ENCODE measurements at places on chromosomes 11 and 22.
A peak's percentile ranks its signal among the peaks of the same experiment; 100 is the strongest.

GRCh38 chr11:32436751-32437494, 1.6 kb upstream of the WT1 start:
- no peak for DNase-seq

GRCh38 chr11:121214861-121215260, 77.7 kb upstream of the SC5D start:
- DNase-seq, result no peak

DNA sequence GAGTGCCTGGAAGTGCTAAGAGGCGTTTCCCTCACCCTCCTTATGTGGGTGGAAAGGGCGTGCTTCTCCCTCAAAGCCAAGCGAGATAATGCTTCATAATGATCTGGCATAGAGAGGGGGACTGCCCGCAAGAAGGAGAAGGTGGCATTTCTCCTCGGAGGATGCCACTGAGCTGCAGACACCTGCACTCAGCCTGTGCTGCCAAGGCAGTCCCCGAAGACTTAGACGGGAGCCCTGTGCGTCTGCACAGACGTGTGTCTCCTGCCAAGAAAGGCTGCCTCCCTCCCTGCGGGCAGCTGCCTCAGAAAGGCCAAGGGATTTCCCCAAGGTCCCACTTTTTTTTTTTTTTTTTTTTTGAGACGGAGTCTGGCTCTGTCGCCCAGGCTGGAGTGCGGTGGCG, 48.1 kb upstream of the SPATA19 start:
- no peak for DNase-seq

- no peak for DNase-seq
Observed at GRCh38 chr11:115845872-115846271, 341.7 kb upstream of the CADM1 start.

DNA sequence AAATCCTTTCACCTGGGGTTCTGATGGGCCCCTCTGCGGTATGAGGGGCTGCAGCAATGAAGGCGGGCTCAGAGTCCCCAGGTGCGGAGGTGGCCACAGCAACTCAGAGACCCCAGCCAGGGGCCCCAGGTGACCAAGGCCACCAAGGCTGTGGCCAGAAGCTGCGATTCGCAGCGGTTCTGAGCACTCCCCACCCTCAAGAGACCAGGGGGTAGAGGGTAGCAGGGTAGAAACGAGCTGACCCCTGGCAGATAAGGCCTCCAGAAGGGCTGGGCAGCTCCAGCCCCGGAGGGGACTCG, 948 bp downstream of the TNKS1BP1 start:
- DNase-seq, result no peak

GRCh38 chr22:42229455-42230149, 40.9 kb downstream of the TCF20 start:
- no peak for DNase-seq

- no peak for DNase-seq
Observed at GRCh38 chr11:35549787-35550186, 24.4 kb upstream of the PAMR1 start.

- no peak for DNase-seq
Observed at GRCh38 chr11:88194990-88195389, 19.7 kb upstream of the RAB38 start.

GRCh38 chr11:76185931-76186401, 20.3 kb downstream of the WNT11 start:
- DNase-seq, result no peak

DNA sequence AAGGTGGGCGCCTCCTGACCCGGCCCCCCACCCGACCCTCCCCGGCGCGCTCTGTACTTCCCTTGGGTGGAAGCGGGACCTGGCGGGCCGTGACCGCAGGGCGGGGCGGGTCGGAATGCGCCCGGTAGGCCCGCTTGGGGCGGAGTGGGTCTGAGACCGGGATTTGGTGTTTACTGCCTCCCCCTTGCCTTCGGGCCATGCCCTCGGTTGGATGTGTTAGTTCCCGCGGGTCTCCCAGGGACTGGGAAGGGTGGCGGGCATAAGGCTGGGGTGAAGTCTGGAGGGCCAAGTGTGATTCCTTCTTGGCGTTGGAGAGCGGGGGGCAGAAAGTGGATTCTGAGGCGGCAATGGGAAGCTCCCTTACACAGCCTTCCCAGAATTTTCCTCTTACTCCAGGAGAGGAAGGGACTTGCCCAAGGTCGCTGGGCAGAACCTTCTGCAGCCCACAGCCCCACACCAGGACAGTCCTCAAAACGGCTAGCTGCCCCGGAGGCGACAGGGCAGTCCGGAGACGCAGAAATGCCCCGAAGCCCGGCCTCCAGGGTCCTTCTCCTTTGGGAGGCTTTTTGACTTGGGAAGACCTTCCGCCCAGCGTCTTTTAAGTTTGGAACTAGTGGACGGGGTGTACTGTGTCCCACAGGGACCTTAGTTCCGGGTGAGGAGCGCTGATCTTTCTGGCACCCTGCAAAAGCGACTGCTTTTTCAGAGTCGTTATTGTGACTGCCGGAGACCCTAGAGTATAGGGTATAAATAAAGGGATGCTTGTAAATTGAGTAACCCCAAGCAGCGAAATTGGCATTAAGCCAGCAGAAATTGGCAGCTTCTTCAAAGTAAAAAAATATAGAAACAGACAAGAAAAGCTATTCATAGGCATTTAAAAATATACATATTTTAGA, 647 bp downstream of the SWAP70 start:
- peak; percentile 21 for DNase-seq

DNA sequence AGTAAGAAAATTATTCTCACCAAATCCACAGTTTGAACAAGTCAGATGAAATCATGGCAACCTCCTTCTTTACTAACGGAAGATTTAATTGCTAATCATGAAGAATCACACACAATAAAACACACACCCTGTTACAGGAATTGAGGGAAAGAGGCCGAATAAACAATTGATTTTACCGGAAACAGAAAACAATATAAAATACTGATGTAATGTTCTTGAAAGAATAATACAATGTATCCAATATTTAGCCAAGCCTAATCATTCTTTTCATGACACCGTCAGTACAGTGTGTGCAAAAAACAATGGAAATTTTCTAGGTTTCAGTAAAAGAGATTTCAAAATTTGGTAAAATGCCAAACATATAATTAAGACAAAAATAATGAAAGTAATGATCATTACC, 23.4 kb downstream of the ASRGL1 start:
- no peak for DNase-seq

- peak; percentile 87 for DNase-seq
Observed at GRCh38 chr11:134275534-134276395, at the start of gene GLB1L3. TSS of gene GLB1L3 (plus strand) at chr11:134276379. CDS start at chr11:134276741, 362 bp downstream.

GRCh38 chr11:106939157-106939556, 79.1 kb downstream of the GUCY1A2 start:
- peak; percentile 36 for DNase-seq

- no peak for DNase-seq
Observed at GRCh38 chr11:104343578-104343977, 179.6 kb upstream of the PDGFD start.

GRCh38 chr11:76885390-76886097, 24.8 kb downstream of the ACER3 start:
- no peak for DNase-seq

- DNase-seq, result peak; percentile 10
Observed at GRCh38 chr22:22463855-22464540, 44.5 kb downstream of the ZNF280B start.

- no peak for DNase-seq
Observed at GRCh38 chr11:47593934-47594855, at the start of gene C1QTNF4. TSS of gene C1QTNF4 (minus strand) at chr11:47594411. CDS start at chr11:47590810, 3,601 bp downstream.

GRCh38 chr11:105357764-105358163, 218.2 kb upstream of the CARD18 start:
- DNase-seq, result no peak

DNA sequence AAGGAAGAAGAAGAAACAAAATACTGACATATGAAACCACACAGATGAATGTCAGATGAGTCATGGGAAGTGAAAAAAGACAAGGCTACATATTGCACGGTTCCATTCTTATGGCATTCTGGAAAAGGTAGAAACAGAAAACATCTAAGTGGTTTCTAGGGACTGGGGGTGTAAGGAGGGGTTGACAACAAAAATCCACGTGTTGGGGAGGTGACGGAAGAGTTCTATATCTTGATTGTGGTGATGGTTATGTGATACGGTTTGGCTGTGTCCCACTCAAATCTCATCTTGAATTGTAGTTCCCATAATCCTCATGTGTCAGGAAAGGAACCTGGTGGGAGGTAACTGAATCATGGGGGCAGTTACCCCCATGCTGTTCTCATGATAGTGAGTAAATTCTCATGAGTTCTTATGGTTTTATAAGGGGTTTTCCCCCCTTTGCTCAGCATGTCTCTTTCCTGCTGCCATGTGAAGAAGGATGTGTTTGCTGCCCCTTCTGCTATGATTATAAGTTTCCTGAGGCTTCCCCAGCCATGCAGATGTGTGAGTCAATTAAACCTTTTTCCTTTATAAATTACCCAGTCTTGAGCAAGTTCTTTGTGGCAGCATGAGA, 6.4 kb upstream of the ARFGAP3 start:
- DNase-seq, result no peak

- no peak for DNase-seq
Observed at GRCh38 chr11:2730272-2731129, 30.7 kb upstream of the KCNQ1OT1 start.

DNA sequence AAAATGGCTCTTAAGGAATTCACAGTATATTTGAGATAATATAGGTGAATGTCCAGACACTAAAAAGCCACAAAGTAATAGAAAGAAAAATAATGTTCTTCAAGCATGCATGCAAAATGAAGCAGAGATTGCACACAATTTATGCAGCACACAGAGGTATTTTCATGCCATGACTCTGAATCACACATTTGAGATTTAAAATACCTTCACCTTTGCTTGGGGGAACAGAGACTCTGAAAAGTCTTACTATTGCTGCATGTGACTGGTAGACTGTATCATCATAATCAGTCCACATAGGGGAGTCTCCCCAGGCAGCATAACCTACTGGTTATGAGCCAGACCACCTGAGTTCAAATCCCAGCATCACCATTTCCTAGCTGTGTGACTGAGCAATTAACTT, 96.2 kb downstream of the RCN1 start:
- DNase-seq, result no peak

- DNase-seq, result no peak
Observed at GRCh38 chr22:23938328-23939016, 22.5 kb downstream of the GSTT2B start.

DNA sequence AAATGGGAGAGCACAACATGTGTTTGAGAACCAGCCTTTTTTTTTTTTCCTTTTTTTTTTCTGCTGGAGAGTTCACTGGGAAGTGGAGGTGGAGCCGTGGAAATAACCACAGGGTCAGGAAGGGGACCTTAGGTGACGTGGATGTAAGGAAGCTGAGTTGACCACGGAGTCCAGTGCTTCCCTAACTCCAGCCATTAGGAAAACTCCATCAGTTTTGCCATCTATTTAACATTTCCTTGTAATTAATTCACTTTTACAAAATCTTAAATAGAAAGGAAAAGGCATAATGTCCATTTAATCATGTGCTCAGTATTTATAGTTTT, 2.0 kb upstream of the CDK2AP2 start:
- no peak for DNase-seq

GRCh38 chr11:120331301-120331996, 4.8 kb upstream of the ARHGEF12 start:
- DNase-seq, result no peak

GRCh38 chr11:34564406-34564805, 50.8 kb upstream of the ELF5 start:
- DNase-seq, result no peak

- no peak for DNase-seq
Observed at GRCh38 chr11:59846556-59846955, 1.3 kb upstream of the CBLIF start.

- no peak for DNase-seq
Observed at GRCh38 chr11:127275774-127276173, 275.2 kb upstream of the KIRREL3 start.

- no peak for DNase-seq
Observed at GRCh38 chr22:34587357-34588356, 478.3 kb upstream of the ISX start.

DNA sequence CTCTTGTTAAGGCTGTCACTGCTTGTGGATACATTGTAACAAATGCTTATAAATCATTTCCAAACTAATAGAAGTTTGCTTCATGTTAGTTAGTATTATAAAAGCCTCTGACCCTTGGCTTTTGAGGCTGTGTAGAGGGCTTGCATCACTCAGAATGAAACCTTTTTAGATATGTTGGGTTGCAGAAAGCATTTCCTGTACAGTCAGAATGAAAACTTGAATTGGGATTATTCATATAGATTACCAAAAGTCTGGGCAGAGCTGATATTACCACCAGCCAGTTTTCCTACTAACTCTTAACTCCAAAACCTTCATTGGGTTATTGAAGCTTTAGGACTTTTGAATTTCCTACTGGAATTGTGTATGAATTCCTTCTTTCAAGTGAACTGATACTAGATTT, 12.0 kb downstream of the KMT2A start:
- no peak for DNase-seq

DNA sequence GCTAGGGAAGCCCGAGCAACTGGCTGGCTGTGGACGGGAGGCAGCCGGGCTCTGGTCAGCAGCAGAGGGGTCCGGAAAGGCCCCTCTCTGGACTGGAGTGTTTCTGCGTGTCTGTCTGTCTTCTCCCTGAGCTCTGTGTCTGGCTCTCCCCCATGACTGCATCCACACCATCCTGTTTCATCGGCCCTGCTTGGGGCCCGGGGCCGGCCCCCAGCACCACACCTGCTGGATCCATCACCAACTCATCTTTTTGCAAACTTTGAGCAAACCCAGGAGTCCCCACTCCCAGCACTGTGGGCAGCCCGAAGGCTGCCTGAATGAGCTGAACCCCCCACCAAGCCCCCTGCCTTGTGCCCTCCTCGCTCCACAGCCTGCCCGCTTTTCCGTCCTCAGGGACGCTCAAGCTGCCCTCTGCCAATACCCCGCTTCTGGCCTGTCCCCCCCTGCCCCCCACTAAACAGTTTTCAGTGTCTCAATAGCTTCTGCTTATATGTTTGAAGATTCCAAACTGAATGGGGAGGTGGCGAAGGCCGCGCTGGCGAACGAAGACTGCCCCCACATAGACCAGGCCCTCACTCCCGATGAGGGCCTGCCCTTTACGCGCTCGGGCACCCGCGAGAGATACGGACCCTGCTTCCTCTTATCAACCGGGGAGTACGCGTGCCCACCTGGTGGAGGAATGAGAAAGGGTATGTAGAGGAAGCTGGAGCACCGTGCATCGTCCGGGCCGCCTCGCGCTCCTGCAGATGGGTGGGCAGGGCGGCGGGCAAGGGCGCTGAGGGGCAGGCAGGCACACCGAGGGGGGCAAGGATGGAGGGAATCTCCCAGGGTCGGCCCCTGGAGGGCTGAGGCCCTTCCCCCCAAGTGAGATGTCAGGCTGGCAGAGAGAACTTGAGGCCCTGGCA, 44.6 kb downstream of the KCNC1 start:
- no peak for DNase-seq

All from NCI-H526 treated with DMSO at 0.1 percent for 48 hours (cell line).